Pancreas (tissue), 10 donors: ENCODE measurements at places on chromosomes 11 and 22.

GRCh38 chr11:17905477-17905876 lies 107.4 kb downstream of the SERGEF start:
- DNase-seq, result no peak

DNA sequence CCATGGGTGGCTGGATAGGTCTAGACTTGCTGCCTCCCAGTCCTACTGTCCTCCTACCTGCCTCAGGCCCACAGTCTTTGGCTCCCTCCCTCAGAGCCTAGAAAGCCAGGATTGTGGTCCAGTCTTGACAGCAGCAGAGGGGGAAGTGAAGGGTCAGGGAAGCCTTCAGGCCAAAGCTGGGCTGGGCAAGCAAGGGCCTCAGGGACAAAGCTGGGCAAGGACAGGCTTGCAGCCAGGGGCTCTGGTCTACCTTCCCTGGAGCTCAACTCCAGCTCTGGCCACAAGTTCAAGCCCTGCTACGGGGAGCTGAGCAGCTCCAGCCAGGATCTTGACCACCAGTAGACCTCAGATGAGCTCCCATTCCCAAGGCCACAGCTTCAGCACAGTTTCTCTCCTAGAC lies 14.9 kb downstream of the LMO1 start:
- no peak for DNase-seq

GRCh38 chr22:22907551-22908494 lies 20.2 kb downstream of the IGLL5 start:
- no peak for DNase-seq

DNA sequence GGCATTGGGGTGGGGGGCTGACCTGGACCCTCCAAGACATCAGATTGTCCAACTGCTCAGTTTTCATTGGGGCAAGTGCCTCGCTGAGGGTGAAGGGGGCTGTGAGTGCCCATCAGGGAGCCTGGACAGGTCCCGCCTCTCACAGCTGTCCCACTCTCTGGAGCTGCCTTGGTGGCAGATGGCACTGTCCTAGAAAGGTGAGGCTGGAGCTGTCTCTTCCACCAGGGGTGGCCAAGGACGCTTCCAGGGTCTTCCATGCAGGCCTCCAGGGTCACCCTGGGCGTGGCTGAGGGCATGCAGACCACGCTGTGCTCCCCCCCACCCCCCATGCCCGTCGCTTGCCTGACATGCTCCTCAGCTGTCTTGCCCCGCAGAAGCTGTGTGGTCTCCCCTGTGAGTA lies 53.5 kb upstream of the CCDC188 start:
- DNase-seq, result no peak

DNA sequence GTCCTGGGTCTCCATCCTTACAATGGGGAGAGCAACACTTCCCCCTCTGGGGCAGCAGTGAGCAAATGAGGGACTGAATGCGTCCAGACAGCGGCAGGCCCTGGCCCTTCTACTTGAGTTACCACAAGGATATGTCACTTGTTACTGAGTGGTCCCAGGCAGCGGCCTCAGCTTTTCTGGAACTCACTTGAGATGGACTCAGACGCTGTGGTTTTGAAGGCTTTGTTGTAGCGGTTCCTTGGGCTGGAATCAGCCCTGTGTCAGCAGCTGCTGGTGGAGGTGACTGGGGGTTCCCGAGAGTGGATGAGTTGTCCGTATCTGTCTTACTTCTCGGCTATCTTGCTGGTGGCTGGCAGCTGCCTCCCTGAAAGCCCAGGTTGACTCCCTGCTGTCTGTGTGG lies 77.0 kb downstream of the MICAL2 start:
- DNase-seq, result no peak

- DNase-seq, result peak; percentile 8
Measured at GRCh38 chr22:50734343-50734771, 3.6 kb upstream of the ACR start.

- DNase-seq, result no peak
Measured at GRCh38 chr11:79594834-79595233, 154.0 kb upstream of the TENM4 start.

DNA sequence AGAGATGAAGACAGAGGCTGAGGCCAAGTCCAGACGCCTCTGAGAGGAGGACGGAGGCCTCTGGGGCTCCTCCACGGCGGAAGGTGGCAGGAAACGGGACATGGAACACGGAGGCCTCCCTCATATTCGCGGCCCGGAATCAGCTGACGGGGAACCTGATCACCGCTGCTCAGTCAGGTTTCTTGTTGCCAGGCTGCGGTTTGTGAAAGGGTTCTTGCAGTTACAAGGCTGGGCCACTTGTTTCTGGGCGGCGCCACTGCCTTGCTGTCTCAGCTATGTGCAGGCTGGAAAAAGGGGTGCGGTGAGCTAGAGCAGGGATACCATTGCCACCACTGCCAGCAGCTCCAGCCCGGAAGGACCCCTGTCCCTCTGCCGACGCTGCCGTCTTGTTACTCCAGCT lies 10.0 kb upstream of the MMP1 start:
- peak; percentile 59 for DNase-seq

DNA sequence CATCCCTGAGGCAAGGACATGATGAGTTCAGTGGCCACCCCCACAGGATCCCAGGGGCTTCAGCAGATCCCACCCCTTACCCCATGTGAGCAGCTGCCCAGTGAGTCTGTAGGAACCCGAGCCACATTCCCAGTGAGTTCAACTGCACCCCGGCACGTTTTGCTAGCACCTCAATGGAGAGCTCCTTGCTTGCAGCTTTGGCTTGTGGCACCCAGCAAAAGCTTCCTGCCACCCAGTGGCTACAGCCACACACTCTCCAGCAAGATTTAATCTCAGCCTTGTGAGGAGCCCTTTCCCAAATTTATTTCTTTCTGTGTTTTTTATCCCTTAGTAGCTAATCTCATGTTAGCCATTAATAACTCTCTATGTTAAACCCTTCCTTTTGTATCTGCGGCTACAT lies 4.0 kb downstream of the SAA1 start:
- DNase-seq, result no peak

GRCh38 chr11:122803716-122804115 lies 34.6 kb upstream of the CRTAM start:
- no peak for DNase-seq

- DNase-seq, result no peak
Measured at GRCh38 chr22:17982572-17983141, 41.7 kb downstream of the MICAL3 start.
